H4 (cell line): ENCODE measurements at places on chromosomes 3 and 15.

DNA sequence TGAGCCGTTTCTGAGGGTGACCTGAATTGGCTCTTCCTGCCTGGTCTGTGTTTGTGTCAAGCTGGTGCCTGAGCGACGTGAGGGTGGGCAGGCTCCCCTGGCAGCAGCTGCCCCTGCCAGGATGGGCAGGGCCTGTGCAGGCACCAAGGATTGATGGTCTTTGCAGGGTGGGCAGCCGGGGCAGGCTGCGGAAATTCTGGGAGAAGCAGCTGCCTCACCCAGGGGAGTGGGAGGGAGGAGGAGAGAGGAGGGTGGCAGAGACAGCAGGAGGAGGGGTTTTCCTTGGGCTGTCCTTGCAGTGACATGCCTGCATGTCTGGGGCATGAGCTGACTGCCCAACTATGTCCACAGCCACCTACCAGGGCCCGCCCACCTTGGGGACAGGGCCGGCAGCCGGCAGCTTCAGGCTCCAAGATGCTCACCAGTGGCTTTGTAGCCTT lies 27.9 kb upstream of the SLC6A6 start:
- no peak for DNase-seq

DNA sequence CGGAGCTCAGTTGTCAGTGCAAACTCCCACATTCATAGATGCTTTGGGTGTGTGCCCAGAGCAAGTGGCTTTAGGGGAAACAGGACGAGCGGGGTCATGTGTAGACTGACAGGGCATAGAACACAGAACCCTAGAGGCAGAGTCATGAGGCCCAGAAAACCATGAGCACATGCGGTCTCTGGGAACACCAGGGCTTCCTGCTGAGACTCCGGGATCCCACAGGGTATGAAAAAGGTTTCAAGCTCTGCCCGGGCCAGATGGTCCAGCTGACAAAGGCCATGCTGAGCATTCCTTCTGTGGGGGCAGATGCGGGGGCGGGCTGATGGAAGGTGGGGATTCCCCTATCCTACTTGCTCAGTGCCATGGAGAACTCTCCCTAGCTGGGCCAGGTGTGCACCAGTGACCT lies 44.8 kb downstream of the ROPN1B start:
- DNase-seq, result peak; percentile 4

GRCh38 chr15:42270551-42270950 lies 2.5 kb upstream of the GANC start:
- no peak for DNase-seq

DNA sequence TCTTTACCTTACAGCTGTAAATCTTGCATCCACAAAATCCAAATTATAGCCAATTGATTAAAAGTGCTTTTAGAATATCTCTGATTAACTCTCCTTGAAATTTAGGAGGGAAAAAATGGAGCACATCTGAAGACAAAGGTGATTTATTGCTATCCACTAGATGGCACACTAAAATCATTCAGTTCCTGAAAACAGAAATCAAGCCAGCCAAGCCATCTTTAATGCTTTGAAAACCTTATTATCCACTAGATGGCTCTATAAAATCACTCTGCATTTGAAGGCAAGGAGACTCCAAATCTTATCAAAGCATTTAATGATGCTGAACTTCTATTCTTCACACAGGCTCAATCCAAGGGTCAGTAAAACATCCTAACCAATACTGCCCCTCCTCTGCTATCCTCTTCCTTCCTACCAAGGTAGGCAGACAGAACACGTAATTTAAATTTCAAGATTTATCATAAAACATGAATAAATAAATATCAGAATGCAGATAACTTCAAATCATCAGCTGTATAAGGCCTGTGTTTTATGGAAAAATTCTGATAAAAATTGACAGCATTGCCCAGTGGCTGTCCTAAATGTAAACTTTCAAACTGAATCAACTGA lies 48.4 kb downstream of the GOLIM4 start:
- DNase-seq, result peak; percentile 88

GRCh38 chr3:47456984-47457383 lies 18.8 kb downstream of the SCAP start:
- DNase-seq, result no peak

DNA sequence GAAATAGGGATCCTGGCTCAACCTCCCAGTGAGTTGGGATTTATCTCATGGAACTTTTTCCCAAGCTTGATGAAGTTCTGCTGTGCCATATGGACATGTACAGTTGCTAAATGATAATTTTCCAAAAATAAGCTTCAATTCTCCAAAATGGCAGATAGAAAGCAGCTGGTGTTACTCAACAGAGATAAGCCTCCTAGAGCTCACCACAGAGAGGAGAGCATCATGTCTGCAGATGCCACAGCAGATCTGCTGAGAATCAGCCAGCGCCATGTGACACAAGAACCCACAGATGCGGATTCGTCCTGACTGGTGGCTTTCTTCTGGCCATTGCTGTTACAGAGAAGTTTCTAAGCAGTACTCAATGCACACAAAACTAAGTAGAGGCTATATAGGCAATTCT lies 50.6 kb downstream of the AGTR1 start:
- DNase-seq, result no peak

- no peak for DNase-seq
Measured at GRCh38 chr3:49339581-49339940, 292 bp downstream of the USP4 start.

DNA sequence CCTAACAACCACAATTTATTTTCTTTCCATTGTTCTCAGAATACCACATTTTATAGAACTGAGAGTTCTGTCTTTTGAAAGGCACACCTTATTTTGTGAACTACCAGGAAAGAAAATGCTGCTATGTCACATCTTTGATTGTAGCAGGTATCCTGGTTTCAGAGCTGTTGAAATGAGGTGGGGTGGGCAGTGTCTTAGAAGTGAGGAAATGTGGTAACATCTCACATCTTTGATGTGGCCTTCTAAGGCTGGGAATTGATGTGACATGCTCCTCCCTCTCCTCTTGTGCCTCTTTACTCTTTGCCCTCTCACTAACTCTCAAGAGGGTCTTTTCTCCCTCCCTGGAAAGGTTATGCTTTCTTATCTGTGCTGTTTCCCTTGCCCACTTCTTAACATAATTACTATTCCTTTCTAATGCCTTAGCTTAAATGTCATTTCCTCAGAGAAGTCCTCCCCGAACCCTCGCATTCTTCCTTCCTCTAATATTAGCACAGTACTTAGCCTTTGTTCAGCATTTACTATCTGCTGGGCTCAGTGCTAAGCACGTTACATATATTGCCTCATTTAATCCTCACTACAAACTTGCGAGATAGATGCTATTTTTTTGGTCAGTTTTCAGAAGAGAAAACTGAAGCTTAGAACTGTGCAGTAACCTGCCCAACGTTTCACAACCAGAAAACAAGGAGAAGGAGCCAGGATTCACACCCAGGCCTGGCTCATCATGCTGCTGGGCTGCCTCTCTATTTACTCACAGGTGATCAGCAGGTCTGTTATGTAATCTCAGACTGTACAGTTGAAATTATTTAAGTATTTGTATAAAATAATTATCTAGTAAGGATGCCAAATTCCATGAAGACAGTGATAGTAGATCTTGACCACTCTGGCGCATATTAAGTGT lies 24.0 kb upstream of the SPTSSB start:
- DNase-seq, result no peak

DNA sequence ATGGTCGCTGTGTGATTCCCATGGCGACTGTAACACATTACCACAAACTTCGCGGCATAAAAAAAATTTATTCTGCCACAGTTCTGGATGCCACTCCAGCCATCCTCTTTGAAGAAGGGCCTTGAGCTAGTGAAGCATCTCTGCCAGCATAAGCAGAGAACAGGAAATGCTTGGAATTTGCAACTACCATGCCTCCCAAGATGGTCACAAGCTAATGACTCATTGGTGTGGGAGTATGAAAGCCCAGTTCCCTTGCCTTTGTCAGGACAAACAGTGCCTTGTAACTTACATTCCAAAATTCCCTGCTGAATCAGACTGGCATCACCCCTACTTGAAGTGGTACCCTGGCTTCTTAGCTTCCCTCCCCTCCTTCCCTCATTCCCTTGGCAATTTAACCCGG lies 129.7 kb downstream of the PROS1 start:
- peak; percentile 77 for DNase-seq
